Vagina (tissue), 2 donors: ENCODE measurements at places on chromosomes 6 and 20.

GRCh38 chr20:8807480-8808201 lies 261.2 kb upstream of the PLCB4 start:
- DNase-seq: no peak

DNA sequence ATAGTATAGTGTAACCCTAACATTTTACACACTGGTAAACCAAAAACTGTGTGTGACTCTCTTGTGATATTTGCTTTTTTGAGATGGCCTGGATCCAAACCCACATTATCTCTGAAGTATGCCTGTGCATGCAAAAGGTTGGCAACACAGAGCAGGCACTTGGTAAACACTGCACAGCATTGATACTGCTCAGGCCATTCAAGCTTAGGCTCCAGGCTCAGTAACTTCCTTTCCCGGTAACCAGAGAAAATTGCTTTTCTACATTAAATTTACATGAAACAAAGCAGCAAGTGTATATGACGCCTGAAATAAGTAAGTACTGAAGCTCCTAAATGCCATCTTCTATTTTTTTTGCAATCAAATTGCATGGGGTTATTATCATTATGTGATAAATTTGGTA lies 205.7 kb downstream of the EPM2A start:
- no peak for DNase-seq

- no peak for DNase-seq
Observed at GRCh38 chr6:97668716-97669115, 385.7 kb upstream of the MMS22L start.

DNA sequence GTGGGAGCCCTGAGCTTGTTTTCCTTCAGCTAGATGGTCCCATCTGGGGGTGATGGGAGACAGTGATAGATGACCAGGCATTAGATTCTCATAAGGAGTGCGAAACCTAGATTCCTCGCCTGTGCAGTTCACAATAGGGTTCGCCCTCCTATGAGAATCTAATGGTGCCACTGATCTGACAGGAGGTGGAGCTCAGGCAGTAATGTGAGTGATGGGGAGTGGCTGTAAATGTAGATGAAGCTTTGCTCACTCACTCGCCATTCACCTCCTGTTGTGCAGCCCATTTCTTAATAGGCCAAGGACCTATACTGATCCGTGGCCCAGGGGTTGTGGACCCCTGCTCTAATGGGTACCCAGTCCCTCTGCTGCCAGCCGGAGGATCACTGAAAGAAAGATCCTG lies 20.7 kb upstream of the KCNB1 start:
- no peak for DNase-seq

DNA sequence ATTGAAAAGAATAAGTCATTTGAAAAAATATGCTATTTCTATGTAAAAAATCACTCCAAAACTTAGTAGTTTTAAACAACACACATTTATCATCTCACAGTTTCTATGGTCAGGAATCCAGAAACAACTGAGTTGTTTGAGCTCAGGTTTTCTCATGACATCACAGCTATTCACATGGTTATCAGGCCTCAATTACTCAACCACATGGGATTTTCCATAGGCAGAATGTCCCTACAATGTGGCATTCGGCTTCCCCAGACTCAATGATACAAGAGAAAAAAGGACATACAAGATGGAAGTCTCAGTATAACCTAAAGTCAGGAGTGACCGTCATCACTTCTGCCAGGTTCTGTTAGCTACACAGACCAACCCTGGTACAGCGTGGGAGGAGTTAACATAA lies 3.4 kb upstream of the SLC35D3 start:
- DNase-seq: no peak

DNA sequence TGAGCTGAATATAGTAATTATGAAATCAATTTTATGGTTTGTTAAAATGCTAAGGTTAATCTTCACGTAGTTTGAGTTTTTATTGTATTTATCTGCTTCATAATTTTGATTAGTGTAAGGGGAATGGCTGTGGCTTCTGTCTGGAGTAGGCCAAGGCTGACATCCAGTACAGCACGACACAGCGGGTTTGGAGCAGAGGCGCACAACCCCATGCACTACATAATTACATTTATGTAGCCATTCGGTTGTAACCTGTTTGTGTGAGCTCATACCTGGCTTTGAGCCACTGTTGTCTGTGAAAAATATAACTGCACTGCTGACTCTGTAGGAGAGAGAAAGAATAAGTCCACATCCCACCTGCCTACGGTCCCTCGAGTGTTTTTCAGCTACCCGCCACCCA lies 615.5 kb downstream of the EYS start:
- DNase-seq: no peak

DNA sequence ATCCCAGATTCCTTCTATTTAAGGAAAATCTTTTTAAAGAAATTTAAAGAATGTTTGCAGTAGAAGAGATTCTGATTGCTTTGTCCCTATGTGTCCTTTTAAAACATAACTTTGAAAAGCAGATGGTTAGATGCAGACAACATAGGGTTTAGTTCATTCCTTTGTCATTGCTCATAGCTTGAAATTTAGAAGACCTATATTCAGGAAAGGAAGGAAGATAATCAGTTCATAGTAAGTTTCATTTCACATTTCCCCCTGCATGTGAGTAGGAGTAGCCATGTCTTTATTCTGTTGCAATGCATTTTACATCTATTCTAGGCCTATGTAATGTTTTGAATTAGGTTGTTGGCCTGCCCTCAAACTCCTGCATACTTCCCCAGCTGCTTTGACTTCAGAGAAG lies 197.9 kb upstream of the GRIK2 start:
- DNase-seq: no peak
